ENCODE measurements at places on chromosomes 4 and X.

- peak; percentile 20 for DNase-seq
Observed at GRCh38 chr4:73662709-73663546, 42.7 kb upstream of the RASSF6 start.

- no peak for DNase-seq
Observed at GRCh38 chr4:120801137-120801758, 121.3 kb downstream of the PRDM5 start.

- peak; percentile 38 for DNase-seq
Observed at GRCh38 chr4:6674500-6675149, 19.1 kb upstream of the S100P start.

- no peak for DNase-seq
Observed at GRCh38 chr4:141021397-141022110, 111.7 kb downstream of the RNF150 start.

DNA sequence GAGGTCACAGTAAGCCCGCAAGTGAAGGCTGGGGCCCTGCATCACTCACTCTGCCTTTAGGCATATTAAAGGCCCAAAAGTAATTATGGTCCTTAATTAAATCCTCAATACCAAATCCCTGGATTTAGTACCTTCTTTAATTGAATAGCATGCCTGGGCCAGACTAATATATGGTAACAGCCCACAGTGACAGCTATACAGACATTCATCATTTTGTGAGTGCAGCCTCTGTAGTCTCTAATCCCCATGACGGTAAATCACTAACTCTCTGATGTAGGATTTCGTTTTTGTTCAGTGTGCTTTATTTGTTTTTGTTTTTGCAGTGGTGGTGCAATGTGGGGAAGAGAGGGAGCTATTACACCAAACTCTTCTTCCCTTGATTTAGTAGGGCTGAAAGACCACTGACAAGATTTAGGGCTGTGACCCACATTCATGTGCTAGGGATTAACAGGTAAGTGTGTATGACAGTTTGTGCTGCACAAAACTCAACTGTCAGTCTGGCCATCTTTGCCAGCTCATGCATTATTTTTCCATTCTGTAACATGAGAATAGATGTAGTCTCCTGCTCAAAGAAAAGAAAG lies 60.6 kb upstream of the SLC39A8 start:
- DNase-seq = no peak

DNA sequence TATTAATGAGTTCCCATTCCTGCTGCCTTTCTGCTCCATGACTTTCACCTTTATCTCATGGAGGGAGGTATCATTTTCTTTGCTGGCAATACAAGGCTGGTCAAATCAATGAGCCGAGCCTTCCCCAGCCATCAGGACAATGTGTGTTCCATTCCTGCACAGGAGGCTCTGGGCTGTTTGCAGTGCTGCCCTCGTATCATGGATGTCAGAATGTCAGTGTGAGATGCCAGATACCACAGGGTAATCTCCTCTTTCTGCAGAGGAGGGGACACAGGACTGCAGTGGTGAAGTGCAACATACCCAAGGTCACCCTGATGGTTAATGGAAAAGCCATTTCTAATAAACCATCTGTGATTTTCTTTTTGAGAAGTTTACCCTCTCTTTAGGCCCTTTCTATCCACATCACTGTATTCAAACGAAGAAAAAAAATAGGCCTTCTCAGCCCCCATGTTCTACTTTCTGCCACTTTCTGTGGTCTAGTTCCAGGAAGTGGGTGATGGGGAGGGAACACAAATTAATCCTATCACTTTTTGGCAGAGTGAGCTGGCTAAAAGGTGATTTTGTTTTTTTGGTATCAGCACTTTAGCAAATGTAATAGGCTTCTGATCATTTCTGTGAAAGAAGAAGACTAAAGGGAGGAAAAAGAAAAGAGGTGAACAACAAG lies 490.2 kb upstream of the BOD1L1 start:
- DNase-seq = no peak

DNA sequence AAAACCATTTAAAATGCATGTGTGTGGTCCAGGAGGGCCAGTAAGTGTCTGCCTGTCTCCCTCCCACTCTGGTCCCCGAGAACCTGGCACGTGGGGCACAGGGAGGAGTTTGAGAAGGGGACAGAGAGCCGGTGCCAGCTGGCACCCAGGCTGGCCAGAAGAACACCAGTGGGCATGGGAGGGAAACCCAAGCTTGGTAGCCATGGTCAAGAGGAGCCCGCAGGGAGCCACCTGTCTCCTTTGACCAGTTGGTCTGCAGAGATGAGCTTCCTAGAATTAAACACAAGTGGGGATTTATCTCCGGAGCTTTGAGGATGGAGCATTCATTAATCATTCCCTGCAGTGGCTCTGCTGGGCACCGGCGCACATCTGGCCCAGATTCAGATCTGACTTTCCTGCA lies 41.6 kb downstream of the HMX1 start:
- DNase-seq = no peak

GRCh38 chr4:97144199-97144598 lies 999.1 kb downstream of the STPG2 start:
- no peak for DNase-seq
